Activated T-helper 17 cell treated with anti-CD3 and anti-CD28 coated beads, Interleukin-2, amount 50 U/mL, for 72 hours (primary cell): ENCODE measurements at places on chromosomes 3 and 15. TPM values are rescaled to one million over a fixed set of nuclear protein-coding genes. Genes with fewer than 3 reads are reported as not detected.
A peak's percentile ranks its signal among the peaks of the same experiment; 100 is the strongest.

DNA sequence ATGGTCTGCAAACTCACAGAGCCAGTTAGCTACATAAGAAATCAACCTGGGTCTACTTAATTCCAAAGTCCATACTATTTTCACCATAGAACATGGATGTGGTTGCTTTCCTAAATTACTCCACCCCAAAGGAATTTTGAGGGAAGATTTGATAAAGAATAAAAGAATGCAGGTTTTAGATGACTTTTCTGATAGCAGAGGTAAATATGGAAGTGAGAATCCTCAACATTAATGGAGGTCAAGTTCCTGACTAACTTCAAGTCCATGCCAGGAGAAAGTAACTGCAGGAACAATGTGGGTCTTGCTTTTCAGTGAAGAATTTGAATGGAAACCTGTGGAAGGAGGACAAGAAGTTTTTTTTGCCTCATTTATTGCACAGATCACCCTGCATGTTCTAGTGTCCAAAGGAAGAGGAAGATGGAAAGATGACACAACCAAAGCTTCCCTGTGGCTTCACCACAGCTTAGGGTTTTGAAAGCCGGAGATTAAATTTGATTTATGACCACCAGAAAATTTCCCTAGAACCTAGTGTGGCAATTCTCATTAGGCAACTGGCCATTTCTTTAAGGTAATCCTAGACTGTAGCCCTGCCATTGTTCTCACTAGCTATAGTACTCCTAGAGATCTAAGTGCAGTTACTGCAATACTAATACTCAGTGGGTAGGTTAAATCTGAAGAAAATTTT is 429.7 kb downstream of the RAP2B start:
- no peak for ATAC-seq

GRCh38 chr3:85185495-85185894 is 226.7 kb downstream of the CADM2 start:
- ATAC-seq, result no peak

DNA sequence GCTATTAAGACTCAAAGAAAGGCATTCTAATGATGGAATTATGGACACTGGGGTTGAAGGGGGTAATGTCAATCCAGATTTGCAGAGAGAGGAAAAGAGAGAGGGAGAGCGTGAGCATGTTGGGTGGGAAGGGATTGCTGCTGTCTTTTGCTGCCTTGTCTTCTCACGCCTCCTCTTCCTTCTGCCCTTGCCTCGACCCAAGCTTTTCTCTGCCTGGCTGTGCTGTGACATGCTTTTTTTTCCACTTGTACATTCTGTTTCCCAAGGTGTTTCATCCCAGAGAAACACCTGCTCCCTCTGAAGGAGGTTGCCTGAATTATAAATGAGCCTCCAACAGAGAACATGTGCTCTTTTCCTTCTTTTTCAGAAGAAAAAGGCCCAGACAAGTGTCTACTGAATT is 80.3 kb downstream of the BDH1 start:
- no peak for ATAC-seq

DNA sequence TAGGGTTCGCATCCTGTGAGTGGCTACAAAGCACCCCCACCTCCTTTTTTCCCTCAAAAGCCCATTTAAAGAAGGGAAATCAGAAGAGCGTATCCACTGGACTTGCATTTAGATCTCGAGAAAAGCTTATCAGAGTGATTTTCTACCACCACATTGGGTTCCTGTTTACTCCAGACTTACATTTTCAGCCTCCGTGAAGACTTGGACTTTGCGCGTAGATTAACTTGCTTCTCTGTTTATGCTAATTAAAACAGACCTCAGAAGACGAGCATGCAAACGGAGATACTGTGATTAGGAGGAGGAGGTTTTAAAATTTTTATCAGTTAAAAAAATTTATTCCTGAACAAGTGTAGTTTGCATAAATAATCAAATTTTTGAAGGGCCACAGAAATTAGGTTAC is 115.7 kb downstream of the AKAP13 start:
- ATAC-seq, result no peak

GRCh38 chr3:14392231-14392630 is 10.2 kb upstream of the SLC6A6 start:
- ATAC-seq, result no peak

The IL5RA gene
- total RNA-seq, result not detected

GRCh38 chr3:142149673-142149992 is 289 bp upstream of the TFDP2 start:
- no peak for ATAC-seq

The CYP8B1 gene
- not detected for total RNA-seq

GRCh38 chr15:49644364-49644794 is 23.5 kb downstream of the DTWD1 start:
- no peak for ATAC-seq

GRCh38 chr3:102536456-102536855 is 101.6 kb downstream of the ZPLD1 start:
- ATAC-seq, result no peak

GRCh38 chr3:39754549-39754948 is 54.9 kb upstream of the MYRIP start:
- no peak for ATAC-seq

- ATAC-seq, result no peak
Observed at GRCh38 chr3:50737906-50738598, 63.3 kb downstream of the DOCK3 start.

DNA sequence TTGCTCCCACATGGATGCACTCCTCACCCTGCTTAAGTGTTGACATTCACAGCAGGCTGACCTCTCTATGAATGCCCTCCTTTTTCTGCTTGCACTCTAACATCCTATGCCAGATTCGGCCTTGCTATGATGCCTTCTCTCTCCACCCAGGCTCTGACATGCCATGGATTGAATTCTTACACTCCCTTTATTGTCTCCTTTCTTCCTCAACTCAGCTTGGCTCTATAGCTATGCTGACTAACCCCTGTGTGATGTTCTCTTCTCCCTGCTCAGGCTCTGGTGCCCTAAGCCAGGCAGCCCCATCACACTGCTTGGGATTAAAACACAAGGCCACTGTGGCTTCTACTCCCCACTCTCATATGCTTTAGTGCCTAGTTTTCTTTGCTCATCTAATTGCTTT is 563.7 kb downstream of the NSUN3 start:
- ATAC-seq, result no peak

GRCh38 chr3:72123908-72124441 is 339.0 kb upstream of the PROK2 start:
- peak; percentile 86 for ATAC-seq

DNA sequence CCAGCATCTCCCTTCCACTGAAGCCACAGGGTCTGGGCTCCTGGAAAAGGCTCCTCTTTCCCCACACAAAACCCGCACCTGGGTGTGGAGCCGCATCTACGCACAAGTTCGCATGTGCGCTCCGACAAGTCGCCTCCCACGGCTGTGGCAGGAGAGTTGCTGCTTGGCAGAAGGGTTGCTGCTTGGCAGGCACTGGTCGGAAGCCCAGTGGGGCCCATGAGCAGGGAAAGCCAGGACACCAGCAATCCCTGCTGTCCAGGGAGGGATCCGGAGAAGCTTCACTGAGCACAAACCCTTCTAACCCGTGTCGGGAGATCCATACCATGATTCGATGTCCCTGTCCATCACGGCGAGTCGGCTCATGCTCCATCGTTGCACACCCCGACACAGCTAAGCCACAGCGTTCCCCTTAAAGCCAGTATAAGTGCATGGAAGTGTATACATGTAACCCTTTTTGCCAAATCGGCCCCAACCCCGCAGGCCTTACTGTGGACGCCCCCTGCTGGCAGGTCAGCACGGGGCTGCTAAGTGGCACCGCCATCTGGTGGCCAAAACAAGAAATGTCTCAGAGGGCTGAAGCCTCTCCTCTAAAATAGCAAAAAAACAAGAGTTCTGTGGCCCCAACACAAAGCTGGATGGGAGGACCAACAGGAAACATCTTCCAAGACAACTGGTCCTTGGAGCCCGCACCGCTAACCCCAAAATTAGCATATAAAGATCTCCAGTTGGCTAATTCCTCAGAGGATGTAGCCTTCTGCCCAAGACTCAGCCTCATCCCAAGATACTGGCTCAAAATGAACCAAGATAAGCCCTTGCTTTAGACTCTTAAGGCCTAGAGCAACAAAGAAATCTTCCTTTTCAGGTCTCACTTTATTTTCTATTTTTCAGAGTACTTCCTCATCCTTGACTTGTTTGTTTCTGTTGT is 8.3 kb downstream of the ANKRD63 start:
- ATAC-seq, result peak; percentile 75

The GDPGP1 gene
- 9.4 TPM for total RNA-seq

The CKMT1A gene
- not detected for total RNA-seq

The HYAL3 gene
- 12.2 TPM for total RNA-seq

GRCh38 chr15:63396152-63396928 is 14.7 kb upstream of the CA12 start:
- ATAC-seq, result peak; percentile 14

The GABRB3 gene
- not detected for total RNA-seq

The TMC3 gene
- total RNA-seq, result not detected

The STRIT1 gene
- not detected for total RNA-seq

- ATAC-seq, result no peak
Observed at GRCh38 chr3:126750756-126751121, 46.7 kb downstream of the CHCHD6 start.

The MUC4 gene
- total RNA-seq, result 3.1 TPM

DNA sequence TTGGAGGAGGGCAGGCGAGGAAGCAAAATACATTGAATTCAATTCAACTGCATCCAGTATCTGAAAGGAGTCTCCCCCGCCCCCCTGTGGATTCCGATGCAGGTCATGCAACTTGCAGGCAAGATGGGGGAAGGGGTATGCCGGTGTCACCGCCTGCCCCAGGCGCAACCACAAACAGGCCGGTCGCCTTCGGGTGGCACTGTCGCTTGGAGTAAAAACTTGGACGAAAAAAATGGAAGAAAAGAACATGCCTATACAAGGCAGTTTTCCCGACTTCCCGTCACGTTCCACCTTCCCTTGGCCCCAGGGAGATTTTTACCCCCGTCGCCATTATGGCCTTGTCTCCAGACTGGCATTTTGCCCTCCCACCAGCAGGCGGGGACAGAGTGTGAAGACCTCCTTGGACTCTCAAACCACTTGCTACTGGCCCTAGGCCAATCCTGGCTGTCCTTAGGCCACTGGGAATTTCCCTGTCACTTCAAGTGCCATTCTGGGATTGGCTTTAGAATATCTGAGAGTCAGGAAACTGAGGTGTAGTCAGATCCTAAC is 1.6 kb upstream of the NTRK3 start:
- ATAC-seq, result no peak

DNA sequence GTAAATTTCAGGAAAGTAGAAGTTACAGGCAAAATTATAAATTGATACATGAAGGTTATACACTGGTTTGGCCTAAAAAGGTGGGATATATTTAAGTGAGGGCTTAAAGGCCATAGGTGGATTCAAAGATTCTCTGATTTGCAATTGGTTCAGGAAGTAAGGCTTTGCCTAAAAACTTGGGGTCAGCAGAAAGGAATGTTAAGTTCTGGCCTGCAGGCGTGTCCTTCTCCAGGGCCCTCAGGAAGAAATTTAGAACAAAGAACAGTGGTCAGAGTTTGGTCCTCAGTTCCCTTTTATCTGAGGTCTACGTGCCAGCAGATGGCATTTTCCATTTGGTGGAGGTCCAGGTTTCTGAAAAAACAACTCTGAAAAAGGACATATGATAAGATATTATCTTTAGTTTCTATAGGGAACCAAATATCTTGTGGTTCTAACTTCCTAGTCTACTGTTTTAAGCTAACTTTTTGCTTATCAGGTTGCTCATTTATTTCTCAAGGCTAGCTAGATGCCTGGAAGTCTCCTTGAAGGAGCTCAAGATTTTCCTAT is 40.5 kb downstream of the SCN11A start:
- no peak for ATAC-seq

GRCh38 chr3:11091088-11091590 is 63.2 kb upstream of the HRH1 start:
- no peak for ATAC-seq

GRCh38 chr15:34722439-34722836 is 32.4 kb downstream of the GJD2 start:
- no peak for ATAC-seq

The LRRC34 gene
- 1.4 TPM for total RNA-seq

The ADGRG7 gene
- total RNA-seq, result not detected

DNA sequence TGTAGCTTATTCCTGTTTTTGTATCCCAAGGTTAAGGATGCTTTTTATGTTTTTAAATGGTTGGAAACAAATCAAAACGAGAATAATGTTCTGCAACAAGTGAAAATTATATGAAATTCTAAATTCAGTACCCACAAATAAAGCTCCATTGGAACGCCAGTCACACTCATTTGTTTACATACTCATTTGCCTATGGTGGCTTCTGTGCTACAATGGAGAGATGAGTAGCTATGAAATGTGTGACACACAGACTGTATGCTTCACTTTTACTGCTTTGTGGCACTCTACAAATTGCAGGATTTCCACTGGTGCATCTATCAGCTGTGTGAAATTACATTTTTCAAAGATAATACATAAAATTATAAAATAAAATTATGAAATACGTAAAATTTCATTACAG is 112.2 kb upstream of the TSPAN3 start:
- no peak for ATAC-seq

The NDUFAF3 gene
- 56.7 TPM for total RNA-seq

- ATAC-seq, result no peak
Observed at GRCh38 chr3:101011136-101011535, 17.9 kb upstream of the ABI3BP start.

DNA sequence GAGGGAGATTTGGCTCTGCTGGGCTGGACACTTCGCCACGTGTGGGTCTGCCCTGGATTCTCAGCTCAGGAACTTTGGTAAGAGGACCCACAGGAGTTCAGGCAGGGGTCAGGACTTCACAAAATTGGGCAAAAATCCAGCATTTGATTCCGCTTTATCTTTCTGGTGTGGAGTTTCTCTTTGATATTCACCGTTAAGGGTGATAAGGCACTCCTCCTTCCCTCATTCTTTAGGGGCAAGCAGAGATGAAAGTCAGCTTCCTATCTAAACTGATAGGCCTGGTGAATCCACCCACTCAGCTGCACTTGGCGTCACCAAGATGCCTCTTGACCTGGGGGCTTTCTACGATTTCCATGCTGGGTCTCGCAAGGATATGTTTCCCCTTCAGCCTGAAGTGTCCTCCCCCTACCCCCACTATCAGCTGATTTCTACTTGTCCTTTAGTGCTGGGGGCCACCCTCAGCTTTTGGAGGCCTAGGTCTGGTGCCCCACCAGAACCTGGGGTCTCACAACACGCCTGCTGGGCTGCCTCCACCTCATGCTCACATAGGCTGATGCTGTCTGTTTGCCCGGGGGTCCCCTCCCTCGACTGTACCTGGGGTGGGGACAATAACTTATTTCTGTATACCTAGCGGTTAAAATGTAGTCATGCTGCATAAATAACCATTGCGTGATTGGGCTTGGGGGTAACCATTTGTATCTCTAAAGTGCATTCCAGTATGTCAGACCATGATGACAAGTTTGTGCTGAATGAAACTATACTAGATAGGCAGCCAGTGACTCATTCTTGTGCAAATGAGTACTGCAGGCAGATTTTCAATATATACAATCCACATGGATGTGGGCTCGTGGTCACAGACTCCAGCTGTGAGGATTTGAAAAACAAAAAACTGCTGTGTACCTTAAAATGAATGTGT is 248.3 kb downstream of the ADAMTS17 start:
- peak; percentile 29 for ATAC-seq

GRCh38 chr15:28932361-28932760 is 46.6 kb downstream of the APBA2 start:
- ATAC-seq, result no peak

The IFT80 gene
- 20.0 TPM for total RNA-seq
